ENCODE measurements at places on chromosomes 12 and 14. TPM values are rescaled to one million over a fixed set of nuclear protein-coding genes. Genes with fewer than 3 reads are reported as not detected.

Gene ALKBH1
- 14.4 TPM for total RNA-seq

Gene EIF2S3B
- 9.3 TPM for total RNA-seq

Gene SLC5A8
- not detected for total RNA-seq

Gene ARF6
- total RNA-seq, result 111 TPM

Gene JDP2
- 45.3 TPM for total RNA-seq

Gene GUCY2C
- not detected for total RNA-seq

Gene PKP2
- 88.0 TPM for total RNA-seq

Gene ACOT4
- not detected for total RNA-seq

Gene CARMIL3
- 0.20 TPM for total RNA-seq

Gene MANSC4
- not detected for total RNA-seq

Gene RASAL1
- not detected for total RNA-seq

Gene RNF212B
- not detected for total RNA-seq

Gene NPC2
- 105 TPM for total RNA-seq

Gene AKAP3
- total RNA-seq, result 0.54 TPM

- H3K36me3 ChIP-seq, result no peaks in the 10 kb centered on the region
- no peak overlapping the region for H3K27ac ChIP-seq
- no peaks in the 10 kb centered on the region for H3K27me3 ChIP-seq
- peaks cover 6% of the 10 kb centered on the region for H3K4me1 ChIP-seq
- DNase-seq, result no peak
- no peak overlapping the region for H3K4me3 ChIP-seq
Observed at GRCh38 chr12:82625523-82625922, 61.2 kb upstream of the TMTC2 start.

GRCh38 chr12:6303071-6303470 is 7.4 kb upstream of the PLEKHG6 start:
- no peak for DNase-seq
- no peak overlapping the region for H3K4me3 ChIP-seq
- H3K27ac ChIP-seq, result peak overlapping the region; percentile 17
- peaks cover 6% of the 10 kb centered on the region for H3K4me1 ChIP-seq
- peaks cover 15% of the 10 kb centered on the region for H3K27me3 ChIP-seq
- H3K36me3 ChIP-seq, result no peaks in the 10 kb centered on the region

GRCh38 chr12:6154730-6155459 is 30.4 kb upstream of the VWF start:
- no peak overlapping the region for H3K4me3 ChIP-seq
- H3K36me3 ChIP-seq, result no peaks in the 10 kb centered on the region
- H3K27ac ChIP-seq, result no peak overlapping the region
- H3K27me3 ChIP-seq, result peaks cover 11% of the 10 kb centered on the region
- no peaks in the 10 kb centered on the region for H3K4me1 ChIP-seq

GRCh38 chr14:69955855-69956845 is 76.9 kb downstream of the SMOC1 start:
- no peaks in the 10 kb centered on the region for H3K4me1 ChIP-seq
- no peak for DNase-seq
- H3K27me3 ChIP-seq, result no peaks in the 10 kb centered on the region

- H3K27ac ChIP-seq, result no peak overlapping the region
- no peaks in the 10 kb centered on the region for H3K27me3 ChIP-seq
- H3K4me1 ChIP-seq, result no peaks in the 10 kb centered on the region
- DNase-seq, result no peak
- no peaks in the 10 kb centered on the region for H3K36me3 ChIP-seq
Observed at GRCh38 chr12:61974461-61974860, 285.7 kb upstream of the USP15 start.

- no peaks in the 10 kb centered on the region for H3K4me1 ChIP-seq
- no peak overlapping the region for H3K4me3 ChIP-seq
- no peaks in the 10 kb centered on the region for H3K36me3 ChIP-seq
- H3K27me3 ChIP-seq, result no peaks in the 10 kb centered on the region
- no peak for DNase-seq
Observed at GRCh38 chr12:126228936-126229335, 1163.7 kb downstream of the AACS start.

- no peak for DNase-seq
- H3K27me3 ChIP-seq, result no peaks in the 10 kb centered on the region
- H3K4me3 ChIP-seq, result no peak overlapping the region
Observed at GRCh38 chr12:12333407-12334366, 16.4 kb downstream of the MANSC1 start.

GRCh38 chr12:29725587-29726320 is 58.0 kb downstream of the TMTC1 start:
- peak overlapping the region; percentile 91 for H3K27ac ChIP-seq
- H3K27me3 ChIP-seq, result no peaks in the 10 kb centered on the region
- peak; percentile 79 for DNase-seq
- H3K4me3 ChIP-seq, result peak overlapping the region; percentile 10

DNA sequence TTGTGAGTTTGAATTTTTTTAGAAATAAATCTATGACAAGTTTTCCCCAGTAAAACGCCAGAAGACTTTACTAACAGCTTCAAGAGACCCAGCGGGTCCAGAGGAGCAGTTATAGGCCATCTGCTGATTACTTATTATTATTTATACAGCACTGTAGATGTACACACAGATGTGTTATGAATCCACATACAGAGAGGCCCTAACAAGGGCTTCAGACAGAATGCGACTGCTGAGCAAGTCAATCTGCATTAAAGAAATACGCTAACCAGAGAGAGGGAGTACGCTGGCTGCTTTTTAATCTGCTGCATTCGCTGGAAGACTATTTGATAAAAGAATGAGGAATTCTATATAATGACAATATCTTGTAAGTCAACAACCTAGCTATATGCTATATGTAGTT is 32.5 kb downstream of the ATF7 start:
- no peak for DNase-seq
- no peak overlapping the region for H3K4me3 ChIP-seq
- H3K36me3 ChIP-seq, result peaks cover 16% of the 10 kb centered on the region
- H3K27ac ChIP-seq, result no peak overlapping the region

GRCh38 chr12:120362516-120363273 is 6.3 kb downstream of the MSI1 start:
- H3K4me1 ChIP-seq, result no peaks in the 10 kb centered on the region
- H3K36me3 ChIP-seq, result no peaks in the 10 kb centered on the region
- no peak overlapping the region for H3K27ac ChIP-seq
- H3K27me3 ChIP-seq, result peaks cover 19% of the 10 kb centered on the region
- DNase-seq, result no peak

DNA sequence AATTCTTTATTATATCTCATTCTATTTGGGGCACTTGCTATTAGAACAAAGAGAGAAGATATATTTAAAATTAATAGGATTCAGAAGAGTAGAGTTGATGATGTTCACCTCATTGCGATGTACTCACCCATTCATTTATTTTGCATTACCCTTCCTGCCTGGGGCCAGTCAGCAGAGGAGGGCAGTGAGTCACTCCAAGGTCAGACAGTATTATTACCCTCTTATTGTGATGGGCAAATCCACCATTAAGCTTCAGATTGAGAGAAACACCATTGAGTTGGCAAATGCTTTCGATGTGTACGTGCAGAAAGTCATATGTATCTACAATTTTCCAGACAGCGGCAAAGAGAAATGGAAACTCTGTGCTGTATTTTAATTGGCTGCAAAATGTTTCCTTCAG is 134.2 kb downstream of the BICD1 start:
- no peaks in the 10 kb centered on the region for H3K4me1 ChIP-seq
- no peak overlapping the region for H3K4me3 ChIP-seq
- peak; percentile 36 for DNase-seq
- no peak overlapping the region for H3K27ac ChIP-seq

GRCh38 chr14:89540830-89541470 is 123.9 kb upstream of the FOXN3 start:
- peaks cover 11% of the 10 kb centered on the region for H3K4me1 ChIP-seq
- H3K27ac ChIP-seq, result no peak overlapping the region
- peaks cover 4% of the 10 kb centered on the region for H3K36me3 ChIP-seq
- H3K4me3 ChIP-seq, result no peak overlapping the region

GRCh38 chr14:59265808-59266207 is 77.3 kb downstream of the DAAM1 start:
- DNase-seq, result peak; percentile 22
- peaks cover 20% of the 10 kb centered on the region for H3K4me1 ChIP-seq

DNA sequence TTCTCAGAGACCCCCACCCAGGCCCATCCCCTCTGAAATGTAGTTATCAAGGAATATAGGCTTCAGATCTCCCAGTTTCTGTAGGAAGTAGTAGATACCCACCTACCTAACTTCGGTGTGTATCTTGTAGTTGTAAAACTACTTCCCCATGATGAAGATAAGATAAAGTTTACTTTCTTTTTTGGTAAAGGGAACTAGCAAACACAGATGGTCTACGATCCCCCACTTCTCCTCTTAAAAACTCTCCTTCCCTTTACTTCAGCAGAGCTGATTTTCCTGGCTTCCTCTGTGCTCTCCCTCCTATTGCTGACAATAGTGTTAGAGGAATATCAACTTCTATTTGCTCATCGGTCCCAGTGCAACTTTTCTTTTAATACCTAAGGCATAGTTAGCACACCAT is 395.2 kb downstream of the RPL10L start:
- H3K4me3 ChIP-seq, result no peak overlapping the region
- no peaks in the 10 kb centered on the region for H3K36me3 ChIP-seq
- peaks cover 68% of the 10 kb centered on the region for H3K27me3 ChIP-seq

- H3K27me3 ChIP-seq, result no peaks in the 10 kb centered on the region
- H3K4me1 ChIP-seq, result peaks cover 21% of the 10 kb centered on the region
- no peak overlapping the region for H3K27ac ChIP-seq
- DNase-seq, result no peak
Observed at GRCh38 chr12:131428091-131428685, 282.7 kb upstream of the SFSWAP start.

- DNase-seq, result no peak
- no peaks in the 10 kb centered on the region for H3K36me3 ChIP-seq
- H3K4me1 ChIP-seq, result no peaks in the 10 kb centered on the region
- no peak overlapping the region for H3K27ac ChIP-seq
- no peaks in the 10 kb centered on the region for H3K27me3 ChIP-seq
- no peak overlapping the region for H3K4me3 ChIP-seq
Observed at GRCh38 chr14:82431031-82431430, 897.4 kb upstream of the SEL1L start.

DNA sequence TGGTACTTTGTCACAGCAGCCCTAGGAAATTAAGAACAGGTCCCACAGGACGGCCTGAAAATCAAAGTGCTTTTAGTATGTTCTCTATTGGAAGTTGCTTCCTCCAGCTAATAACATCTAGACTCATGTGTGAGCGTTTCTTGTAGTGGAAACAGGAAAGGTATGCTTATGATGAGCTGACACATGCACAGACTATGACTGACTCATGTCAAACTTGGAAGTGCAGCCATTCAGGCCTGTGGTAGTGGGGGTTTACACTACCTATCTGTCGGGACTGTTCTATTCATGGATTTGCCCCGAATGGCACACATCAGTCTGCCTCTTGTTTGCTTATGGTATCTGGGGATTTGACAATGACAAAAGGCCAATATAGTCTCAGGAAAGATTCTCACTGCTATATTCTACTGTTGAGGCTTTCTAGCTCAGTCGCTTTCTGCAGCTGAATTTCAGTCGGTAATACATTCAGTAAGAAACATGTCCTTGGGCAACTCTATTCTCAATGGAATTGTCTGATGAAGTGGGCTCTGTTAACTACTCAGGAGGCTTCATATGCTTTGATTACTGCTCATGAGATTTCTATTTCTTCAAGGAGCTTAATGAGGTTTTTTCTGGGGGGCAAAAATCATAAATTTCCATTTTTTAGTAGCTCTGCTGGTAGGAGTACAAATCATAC is 270.3 kb upstream of the DAAM1 start:
- H3K36me3 ChIP-seq, result no peaks in the 10 kb centered on the region
- no peak overlapping the region for H3K4me3 ChIP-seq
- H3K4me1 ChIP-seq, result no peaks in the 10 kb centered on the region
- H3K27ac ChIP-seq, result no peak overlapping the region
- peak; percentile 27 for DNase-seq

- no peak for DNase-seq
- no peak overlapping the region for H3K4me3 ChIP-seq
- H3K36me3 ChIP-seq, result peaks cover 27% of the 10 kb centered on the region
- H3K27me3 ChIP-seq, result no peaks in the 10 kb centered on the region
- H3K4me1 ChIP-seq, result no peaks in the 10 kb centered on the region
Observed at GRCh38 chr12:12115514-12115913, 44.8 kb downstream of the BCL2L14 start.

- H3K4me1 ChIP-seq, result peaks cover 4% of the 10 kb centered on the region
- no peaks in the 10 kb centered on the region for H3K36me3 ChIP-seq
- H3K27ac ChIP-seq, result no peak overlapping the region
- DNase-seq, result no peak
- H3K27me3 ChIP-seq, result no peaks in the 10 kb centered on the region
- no peak overlapping the region for H3K4me3 ChIP-seq
Observed at GRCh38 chr14:102537981-102538601, 28.5 kb upstream of the ANKRD9 start.

- no peaks in the 10 kb centered on the region for H3K27me3 ChIP-seq
- peak; percentile 89 for DNase-seq
- H3K4me1 ChIP-seq, result peaks cover 22% of the 10 kb centered on the region
- H3K36me3 ChIP-seq, result peaks cover 19% of the 10 kb centered on the region
- H3K4me3 ChIP-seq, result peak within 1 kb of the TSS; percentile 97
Observed at GRCh38 chr12:27710592-27711316, at the start of gene MRPS35. Gene MRPS35, plus strand, starts transcription at chr12:27710832. Its CDS starts 12 bp downstream, at chr12:27710844.

GRCh38 chr12:113473942-113474341 is 2.3 kb upstream of the LHX5 start:
- H3K27me3 ChIP-seq, result peaks cover 93% of the 10 kb centered on the region
- no peak overlapping the region for H3K27ac ChIP-seq
- no peak overlapping the region for H3K4me3 ChIP-seq

- H3K27me3 ChIP-seq, result no peaks in the 10 kb centered on the region
- peaks cover 26% of the 10 kb centered on the region for H3K36me3 ChIP-seq
- H3K4me3 ChIP-seq, result no peak overlapping the region
- DNase-seq, result no peak
- no peak overlapping the region for H3K27ac ChIP-seq
- H3K4me1 ChIP-seq, result peaks cover 18% of the 10 kb centered on the region
Observed at GRCh38 chr14:103449634-103450161, 64.5 kb downstream of the MARK3 start.

DNA sequence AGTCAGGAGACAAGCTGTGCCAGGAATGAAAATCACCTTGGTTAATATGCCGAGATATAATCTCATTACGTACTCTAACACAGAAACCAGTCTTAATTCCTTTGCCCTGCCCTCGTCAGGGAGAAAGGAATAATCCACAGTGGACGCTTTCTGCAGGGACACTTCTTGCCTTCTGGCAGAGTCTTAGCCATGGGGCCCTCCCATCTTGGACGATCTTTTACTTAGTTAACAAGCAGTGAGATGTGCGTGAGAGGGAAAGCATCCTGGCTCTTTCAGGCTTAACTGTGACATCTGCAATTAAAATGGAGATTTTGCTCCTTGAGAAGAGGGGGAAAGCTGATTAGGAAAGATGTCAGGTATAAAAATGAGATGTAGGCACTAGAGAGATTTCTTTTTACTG is 246.4 kb downstream of the TMEM132C start:
- peaks cover 5% of the 10 kb centered on the region for H3K36me3 ChIP-seq
- H3K27ac ChIP-seq, result no peak overlapping the region
- no peak overlapping the region for H3K4me3 ChIP-seq
- no peak for DNase-seq
- H3K27me3 ChIP-seq, result no peaks in the 10 kb centered on the region

Data from MCF 10A (cell line).